ENCODE measurements at places on chromosomes 3 and 15.

- DNase-seq, result no peak
Observed at GRCh38 chr15:52193321-52193720, 2.1 kb upstream of the GNB5 start.

GRCh38 chr15:31352911-31353811, 26.5 kb downstream of the KLF13 start:
- peak; percentile 92 for DNase-seq

- DNase-seq, result no peak
Observed at GRCh38 chr15:59244337-59244736, 37.7 kb downstream of the LDHAL6B start.

DNA sequence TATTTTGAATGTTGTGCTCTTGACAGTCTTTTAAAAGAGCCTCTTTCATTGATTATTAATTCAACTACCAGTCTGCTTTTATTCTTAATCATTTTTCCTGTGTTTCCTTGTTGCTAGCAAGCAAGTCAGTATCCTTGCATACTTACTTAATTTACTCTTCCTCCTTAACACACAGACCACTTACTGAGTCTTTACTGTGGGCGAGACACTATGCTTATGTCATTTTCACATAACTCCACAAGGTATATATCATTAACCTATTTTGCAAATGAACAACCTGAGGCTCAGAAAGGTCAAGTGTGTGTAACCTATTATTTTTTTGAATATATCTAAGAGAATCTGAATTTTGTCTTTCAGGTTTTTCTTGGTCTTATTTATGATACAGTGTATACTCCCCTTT, 130.9 kb downstream of the WDR76 start:
- no peak for DNase-seq

DNA sequence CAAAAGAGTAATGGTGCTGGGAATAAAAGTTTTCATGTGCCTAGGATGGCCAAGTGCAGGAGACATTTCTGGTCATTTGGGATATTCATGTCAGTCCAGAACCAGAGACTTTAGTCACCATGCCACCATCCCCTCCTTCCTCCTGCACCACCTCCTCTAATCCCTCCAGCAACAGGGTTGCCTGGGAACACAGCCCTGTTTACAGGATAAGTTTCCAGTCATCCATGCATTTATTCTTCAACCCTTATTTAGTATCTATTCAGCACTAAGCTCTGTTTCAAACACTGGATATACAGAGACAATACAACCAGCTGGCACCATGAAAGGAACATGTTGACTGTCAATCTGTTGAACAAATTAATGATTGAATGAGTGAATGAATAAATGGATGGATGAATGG, 211.7 kb downstream of the CLSTN2 start:
- no peak for DNase-seq

GRCh38 chr3:133460809-133461208, 61.0 kb downstream of the BFSP2 start:
- DNase-seq, result no peak

DNA sequence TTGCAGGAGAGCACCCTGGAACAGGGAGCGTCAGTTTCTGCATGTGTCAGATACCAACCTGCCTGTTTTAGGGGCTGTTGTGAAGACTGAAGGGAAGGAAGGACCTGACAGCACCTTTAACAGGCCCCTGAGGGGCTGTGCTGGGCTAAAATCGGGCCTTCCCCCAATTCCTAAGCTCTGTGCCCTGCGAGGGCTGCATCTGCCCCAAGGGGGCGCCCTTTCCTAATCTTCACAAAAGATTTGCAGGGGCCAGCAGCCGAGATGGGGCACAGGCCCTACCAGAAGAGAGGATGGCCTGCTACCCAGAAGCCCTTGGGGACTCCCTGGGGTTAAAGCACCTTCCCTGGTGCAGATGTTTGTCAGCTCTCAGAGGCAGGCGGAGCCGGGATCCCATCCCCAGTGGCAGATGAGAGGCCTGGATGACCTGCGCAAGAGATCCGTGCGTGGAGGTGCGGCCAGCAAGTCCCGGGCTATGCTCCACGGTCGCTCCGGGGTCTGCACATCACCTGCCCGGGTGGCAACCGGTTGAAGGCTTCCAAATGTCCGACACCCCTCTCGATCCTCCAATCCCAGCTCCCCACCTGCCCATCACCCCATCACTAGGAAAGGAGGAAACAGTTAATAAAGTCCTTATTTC, 53.6 kb downstream of the RHCG start:
- peak; percentile 46 for DNase-seq

All from fibroblast of the aortic adventitia (primary cell).